ENCODE measurements at places on chromosomes 12 and 14.

- peak; percentile 83 for DNase-seq
These were observed 26.2 kb downstream of the C2CD5 start for GRCh38 chr12:22518060-22518719.

GRCh38 chr14:88895116-88895515 is 70.7 kb downstream of the TTC8 start:
- no peak for DNase-seq

DNA sequence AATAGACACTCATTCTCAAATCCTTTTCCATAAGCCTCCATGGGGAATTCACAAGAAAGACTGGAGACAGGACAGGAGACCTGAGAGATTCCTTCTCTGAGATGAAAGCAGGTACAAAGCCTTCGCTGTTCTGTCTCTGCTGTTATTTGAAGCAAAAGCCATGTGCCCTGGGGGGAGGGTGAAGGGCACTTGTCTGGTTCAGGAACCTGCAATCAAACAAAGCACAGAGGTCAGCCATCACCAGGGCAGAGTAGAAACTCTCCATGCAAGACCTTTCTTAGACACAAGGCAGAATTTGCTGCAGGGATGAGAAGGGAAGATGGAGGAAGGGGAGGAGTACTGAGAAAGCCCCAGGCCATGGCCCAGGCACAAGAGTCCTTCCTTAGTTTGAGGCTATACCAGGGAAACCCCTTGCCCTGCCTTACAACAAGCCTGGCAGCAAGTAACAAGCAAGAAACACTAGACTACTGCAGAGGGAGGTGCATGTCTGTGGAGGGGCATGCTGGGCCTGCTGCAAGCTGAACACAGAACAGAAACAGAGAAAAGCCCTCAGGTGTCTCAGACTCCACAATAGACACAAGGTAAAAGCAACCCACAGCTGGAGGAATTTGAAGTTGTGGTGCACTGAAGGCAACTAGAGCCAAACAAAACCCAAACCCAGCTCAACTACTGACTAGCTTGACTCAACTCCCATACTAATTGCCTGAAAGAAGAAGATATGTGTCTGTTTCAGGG is 7.8 kb upstream of the ART4 start:
- DNase-seq = no peak

DNA sequence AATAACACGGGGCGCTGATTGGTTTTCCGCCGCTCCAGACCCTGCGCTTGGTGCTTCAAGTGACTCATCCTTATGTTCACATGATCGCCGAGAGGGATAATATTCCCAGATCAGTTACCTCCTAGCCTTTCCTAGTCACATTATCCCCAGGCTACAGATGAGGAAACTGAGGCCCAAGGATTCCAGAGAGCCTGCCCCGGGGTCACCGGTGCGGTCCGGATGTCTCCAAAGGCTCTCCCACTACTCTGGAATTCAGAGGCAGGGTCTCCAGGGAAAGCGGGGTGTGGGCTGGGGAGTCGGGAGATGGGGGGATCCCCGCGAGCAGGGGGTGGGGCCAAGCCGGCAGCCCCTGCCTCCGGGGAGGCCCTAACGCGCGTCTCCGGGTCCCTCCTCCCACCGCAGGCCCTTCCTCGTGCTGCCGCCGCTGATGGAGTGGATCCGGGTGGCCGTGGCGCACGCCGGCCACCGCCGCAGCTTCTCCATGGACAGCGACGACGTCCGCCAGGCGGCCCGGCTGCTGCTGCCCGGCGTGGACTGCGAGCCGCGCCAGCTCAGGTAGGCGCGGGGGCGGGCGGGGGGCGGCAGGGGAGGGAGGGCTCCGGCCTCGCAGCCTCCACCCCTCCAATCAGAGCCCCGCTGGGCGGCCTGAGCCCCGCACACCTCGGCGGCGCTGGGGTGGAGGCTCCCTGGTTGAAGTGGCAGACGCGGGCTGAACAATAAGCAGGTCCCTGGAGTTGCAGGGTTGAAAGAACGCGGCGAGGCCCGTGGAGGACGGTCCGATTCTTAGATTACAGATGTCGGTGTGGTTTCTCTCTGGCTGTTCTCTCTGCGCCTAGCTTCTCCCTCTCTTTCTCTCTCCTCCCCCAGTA is 104.6 kb upstream of the PWP1 start:
- DNase-seq = no peak

- DNase-seq = peak; percentile 92
These were observed 19.0 kb downstream of the SPRING1 start for GRCh38 chr12:116718655-116719454.

GRCh38 chr12:31321897-31322228 is 4.1 kb downstream of the SINHCAF start:
- DNase-seq = no peak

DNA sequence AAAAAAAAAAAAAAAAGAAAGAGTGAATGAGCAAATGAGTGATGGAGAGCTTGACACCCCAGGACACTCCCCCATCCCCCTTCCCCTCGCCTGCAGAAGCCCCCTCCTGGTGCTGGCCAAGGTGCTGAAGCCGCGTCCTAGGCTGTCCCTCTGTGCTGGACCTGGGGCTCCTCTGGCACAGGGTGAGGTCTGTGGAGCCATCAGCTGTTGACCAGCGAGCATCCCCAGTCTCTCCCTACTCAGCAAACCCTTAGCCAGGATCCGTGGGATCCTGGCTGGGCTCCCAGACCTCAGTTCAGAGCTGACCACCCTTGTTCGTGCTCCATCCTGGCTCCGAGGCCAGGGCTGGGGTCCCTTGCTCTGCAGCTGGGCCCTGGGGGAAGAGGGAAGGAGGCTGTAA is 5.4 kb upstream of the KIF26A start:
- no peak for DNase-seq

DNA sequence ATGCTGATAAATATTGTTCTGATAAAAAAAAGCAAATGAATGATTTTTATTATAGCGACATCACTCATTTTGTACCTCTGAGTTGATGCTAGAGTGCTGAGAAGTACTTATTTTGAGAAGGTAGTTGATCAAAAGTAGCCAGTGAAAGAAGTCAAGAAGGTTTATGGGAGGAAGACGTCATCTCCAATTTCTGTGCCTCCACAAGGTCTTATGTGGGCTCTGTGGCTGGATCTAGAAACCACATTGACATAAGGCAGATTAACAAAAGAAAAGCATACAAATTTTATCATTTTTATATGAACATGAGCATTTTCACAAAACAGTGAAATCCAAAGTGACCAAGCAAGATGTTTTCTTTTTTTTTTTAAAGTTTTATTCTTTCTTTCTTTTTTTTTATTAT is 289.5 kb upstream of the FAR2 start:
- DNase-seq = no peak

DNA sequence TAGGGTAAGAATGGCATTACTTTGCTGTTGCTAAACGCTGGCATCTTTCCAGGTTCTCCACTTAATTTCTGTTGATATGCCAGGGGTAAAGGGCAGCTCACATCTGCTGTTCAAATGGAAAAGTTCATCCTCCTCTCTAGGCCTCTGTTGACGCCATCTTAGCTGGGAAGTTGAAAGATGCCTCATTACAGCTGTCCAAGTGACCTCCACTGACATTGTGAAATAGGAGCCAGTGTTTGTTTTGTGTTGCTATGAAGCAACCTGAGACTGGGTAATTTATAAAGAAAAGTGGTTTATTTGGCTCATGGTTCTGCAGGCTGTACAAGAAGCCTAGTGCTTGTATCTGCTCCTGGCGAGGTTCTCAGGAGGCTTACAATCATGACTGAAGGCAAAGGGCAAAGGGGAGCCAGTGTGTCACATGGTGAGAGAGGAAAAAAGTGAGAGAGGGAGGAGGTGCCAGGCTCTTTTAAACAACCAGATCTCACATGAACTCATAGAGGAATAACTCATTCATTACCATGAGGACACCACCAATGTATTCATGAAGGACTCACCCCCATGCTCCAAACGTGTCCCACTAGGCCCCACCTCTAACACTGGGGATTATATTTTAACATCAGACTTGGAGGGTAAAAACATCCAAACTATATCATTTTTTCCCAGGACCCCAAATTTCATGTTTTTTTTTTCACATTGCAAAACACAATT is 3.2 kb upstream of the ADAM21 start:
- no peak for DNase-seq

Data from NCI-H2029 treated with DMSO at 0.1 percent for 48 hours (cell line).